Left renal pelvis (tissue), 4 donors: ENCODE measurements at places on chromosomes 5 and 9. TPM values are rescaled to one million over a fixed set of nuclear protein-coding genes. Genes with fewer than 3 reads are reported as not detected.

DNA sequence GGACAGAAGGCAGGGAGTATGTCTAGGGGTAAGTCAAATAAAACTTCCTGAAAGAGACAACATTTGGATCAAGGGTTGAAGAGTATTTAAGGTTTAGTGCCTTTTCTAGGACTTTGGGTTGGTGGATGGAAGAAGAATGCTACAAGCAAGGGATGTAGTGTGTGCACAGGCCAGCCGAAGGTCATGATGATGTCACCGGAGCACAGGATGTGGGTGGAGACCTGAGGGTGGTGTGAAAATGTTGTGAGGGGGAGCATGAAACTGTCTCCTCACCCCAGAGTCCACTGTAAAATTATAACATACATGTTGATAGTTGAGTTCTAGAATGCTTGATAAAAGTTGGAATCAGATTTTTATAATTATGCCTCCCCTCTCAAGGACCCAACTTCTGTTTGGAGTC, 553.3 kb upstream of the SGCD start:
- no peak for DNase-seq

DNA sequence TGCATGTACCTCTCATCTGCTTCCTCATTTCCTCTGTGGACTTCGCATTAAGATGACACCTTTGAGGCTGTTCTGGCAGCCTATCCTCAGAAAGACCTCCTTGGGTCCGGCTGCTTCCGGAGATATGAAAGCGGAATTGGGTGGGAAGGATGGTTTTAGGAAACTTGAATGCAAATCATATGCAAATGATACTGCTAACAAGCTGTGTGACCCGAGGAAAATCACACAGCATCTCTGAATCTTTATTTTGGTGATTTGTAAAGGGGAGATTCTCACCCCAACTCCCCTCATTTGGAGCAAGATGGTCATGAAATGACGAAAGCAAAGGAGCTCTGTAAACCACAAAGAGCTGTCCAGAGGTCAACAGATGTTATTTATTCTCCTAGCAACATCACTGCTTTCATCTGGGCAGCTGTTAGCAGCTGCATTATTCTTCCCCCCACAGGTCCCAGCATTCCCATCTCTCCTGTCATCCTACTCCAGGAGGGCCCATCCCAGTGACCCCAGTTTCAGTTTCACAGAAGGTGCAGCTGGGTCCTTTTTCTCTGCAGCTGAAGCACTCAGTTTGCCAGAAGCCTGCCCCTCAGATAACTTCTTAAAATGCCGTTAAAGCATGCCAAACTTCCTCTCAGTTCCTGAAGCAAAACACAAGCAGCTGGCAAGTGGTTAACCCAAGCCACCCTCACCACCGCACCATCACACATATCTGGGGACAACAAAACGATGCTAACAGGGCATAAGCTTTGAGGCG, 269.5 kb downstream of the SEC61B start:
- no peak for DNase-seq

- no peak for DNase-seq
Observed at GRCh38 chr5:158814521-158814920, 285.2 kb downstream of the EBF1 start.

GRCh38 chr5:66814146-66814991, 218.2 kb downstream of the MAST4 start:
- DNase-seq = no peak

GRCh38 chr9:78919701-78920100, 622.8 kb downstream of the PSAT1 start:
- DNase-seq = no peak

DNA sequence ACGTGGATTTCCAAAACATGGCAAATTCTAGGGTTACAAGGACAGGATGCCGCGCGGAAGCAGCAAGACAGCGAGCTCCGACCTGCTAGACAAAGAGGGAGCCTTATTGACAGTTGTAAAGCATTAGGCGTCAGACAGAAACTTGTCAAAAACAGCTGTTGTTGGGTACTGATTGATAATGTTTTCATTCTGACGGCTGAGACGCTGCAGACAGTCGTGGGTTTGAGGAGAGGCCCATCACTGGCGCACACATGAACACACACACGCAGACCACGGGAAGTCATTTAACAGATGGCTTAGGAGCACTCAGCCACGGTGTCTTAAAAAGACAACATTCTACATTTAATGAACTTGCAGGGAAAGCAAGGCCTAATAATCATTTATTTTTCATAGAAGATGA, 324.0 kb downstream of the NDUFS4 start:
- DNase-seq = no peak

GRCh38 chr9:96486386-96487028, 36.5 kb downstream of the HABP4 start:
- no peak for DNase-seq

DNA sequence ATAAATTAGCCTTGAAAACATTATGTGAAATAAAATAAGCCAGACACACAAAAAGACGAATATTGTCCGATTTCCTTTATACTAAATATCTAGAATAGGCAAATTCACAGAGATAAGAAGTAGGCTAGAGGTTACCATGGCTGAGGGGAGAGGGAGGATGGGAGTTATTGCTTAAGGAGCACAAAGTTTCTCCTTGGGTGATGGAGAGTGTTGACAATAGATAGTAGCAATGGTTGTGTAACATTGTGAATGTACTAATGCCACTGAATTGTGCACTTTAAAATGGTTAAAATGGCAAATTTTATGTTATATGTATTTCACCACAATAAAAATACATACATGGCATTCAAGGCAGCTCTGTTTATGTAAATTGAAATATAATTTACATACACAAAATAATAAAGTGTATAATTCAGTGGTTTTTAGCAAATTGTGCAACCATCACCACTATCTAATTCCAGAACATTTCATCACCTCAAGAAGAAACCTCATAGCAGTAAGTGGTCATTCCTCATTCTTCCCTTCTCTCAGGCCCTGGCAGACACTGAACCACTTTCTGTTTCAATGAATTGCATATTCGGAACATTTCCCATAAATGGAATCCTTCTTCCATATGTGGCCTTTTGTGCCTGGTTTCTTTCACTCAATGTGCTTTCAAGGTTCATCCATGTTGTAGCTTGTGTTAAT, 59.2 kb downstream of the NDST1 start:
- DNase-seq = no peak

- no peak for DNase-seq
Observed at GRCh38 chr9:38680837-38681445, 39.0 kb downstream of the FAM240B start.

DNA sequence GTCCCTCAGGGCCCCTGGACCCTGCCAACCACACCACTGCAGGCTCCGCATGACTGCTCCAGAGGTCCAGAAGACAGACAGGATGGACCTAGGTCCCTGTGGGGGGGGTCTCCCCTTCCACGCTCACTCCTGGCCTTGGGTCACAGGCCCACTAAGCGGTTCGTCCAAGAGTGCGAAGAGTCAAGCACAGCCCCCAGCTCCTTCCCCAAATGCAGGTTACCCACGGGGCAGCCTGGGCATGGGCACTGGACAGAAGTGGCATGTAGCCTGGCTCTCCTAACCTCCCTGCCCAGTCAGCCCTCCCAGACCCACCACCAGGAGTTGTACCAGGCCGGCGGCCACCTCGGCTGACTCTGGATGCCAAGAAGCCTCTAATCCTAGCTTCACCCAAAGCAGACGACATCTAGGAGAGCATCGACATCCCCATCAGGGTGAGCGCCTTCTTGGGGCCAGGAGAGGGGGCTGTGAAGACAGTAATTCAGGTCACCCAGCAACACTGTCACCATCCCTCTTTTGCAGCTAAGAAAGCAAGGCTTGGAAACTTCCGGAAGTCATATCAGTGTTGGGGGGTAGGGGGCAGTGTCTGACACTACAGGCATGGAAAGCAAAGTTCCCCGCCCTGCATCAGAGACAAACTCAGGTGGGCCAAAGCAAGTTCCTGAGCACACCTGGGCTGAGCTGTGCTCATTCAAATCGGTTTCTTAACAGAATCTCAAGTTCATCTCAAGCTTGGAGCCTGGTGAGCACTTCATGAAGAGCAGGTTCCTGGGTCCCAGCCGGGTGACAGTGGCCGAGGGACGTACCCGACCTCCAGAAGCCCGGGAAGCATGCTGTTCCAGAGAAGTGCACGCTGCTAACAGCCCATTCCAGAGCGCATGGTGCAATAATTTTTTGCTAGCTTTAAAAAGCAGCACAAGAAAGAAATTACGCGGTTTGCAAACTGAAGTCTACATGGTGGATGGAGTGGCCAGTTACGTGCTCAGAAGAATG, 68.7 kb downstream of the SEMA4D start:
- DNase-seq = no peak

DNA sequence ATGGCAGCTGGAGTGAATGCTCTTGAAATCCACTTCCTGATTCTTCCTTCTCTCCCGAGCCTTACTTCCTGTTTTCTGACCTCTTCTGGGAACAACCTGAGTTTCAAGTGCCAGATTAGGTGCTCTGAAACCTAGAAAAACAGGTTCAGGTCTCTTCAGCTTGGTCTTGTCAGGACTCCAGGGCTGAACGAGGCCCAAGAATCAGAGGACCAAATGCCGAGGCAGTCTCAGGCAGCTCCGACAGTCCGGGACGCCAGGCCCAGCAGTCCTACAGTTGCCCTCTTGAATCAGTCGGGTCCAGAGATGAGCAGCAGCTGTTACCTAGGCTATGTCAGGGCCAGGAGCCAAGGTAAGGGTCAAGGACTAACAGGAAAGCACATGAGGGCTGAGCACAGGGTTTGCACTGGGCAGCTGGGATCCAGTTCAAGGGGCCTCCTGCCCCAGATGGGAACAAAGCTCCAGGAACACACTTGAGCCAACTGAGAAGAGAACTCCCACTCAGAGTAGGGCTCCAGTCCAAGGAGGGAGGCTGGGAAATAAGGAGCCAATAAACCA, 38.3 kb upstream of the ADRA1B start:
- no peak for DNase-seq

DNA sequence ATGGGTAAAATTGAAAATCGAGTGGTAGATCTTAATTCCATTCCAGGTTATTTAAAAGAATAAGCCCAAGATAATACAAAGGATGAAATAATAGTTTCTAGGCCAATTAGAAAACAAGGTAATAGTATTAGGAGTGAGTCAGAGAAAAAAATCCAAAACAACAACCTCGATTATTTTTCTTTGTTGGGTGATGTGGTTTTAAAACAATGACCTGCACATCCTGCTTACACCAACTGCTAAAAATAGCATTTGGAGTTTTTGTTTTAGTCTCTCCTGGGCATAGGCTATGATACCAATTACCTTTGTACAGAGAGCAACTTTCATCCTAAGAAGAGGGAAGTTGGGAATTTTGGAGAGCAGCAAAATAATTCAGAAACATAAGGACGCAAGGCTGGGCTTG, 101.7 kb upstream of the MYO10 start:
- no peak for DNase-seq

DNA sequence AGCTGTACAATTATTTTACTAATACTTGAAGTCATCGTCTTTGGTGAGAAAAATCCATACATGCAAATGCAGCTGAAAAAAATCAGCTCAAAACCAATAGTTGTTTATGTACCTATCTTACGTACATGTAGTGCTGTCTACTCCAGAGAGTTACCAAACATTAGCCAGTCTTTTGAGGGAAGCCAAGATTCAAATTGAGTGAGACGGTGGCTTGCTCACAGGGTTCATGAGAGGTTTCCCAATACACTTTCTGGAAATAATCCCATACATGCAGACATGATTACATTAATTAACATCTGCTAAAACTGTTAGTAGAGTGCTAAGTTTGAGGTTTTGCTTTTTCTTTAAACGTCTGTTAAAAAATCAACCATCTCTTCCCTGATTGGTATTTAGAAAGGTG, 2.3 kb downstream of the C9orf72 start:
- no peak for DNase-seq

GRCh38 chr9:33297432-33297831, 7.1 kb downstream of the NFX1 start:
- DNase-seq = no peak

- no peak for DNase-seq
Observed at GRCh38 chr5:122909470-122910100, 64.2 kb downstream of the SNX24 start.

DNA sequence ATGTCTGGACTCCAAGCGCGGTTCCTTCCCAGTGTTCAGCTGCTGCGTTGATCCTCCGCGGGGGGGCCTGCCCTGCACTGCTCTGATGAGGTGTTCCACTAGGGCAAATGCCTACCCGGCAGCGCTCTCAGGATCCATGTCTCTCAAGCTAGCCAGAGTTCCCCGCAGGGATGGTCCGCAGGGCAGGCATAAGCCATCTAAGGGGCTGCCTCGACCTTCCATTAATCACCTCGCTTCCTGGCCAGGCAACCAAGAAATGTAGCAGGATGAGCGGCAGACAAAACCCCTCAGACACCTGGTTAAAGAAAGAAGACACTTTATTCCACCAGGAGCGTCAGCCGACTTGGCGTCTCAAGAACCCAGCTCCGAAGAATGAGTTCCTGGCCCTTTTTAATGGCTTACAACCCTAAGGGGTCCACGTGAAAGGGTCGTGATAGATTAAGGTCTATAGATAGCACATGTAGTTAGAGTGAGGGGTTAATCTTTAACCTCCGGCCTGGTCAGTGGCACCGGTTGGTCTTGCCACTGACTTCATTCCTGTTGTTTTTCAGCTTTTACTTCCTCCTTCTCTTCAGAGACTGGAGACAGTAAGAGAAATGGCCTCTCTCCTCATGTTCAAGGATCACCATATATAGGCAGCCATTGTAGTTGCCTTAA, 47.2 kb upstream of the COX7C start:
- no peak for DNase-seq

GRCh38 chr9:36974731-36975130, 59.3 kb downstream of the PAX5 start:
- no peak for DNase-seq

- no peak for DNase-seq
Observed at GRCh38 chr9:133122935-133123611, 2.0 kb upstream of the RALGDS start.

DNA sequence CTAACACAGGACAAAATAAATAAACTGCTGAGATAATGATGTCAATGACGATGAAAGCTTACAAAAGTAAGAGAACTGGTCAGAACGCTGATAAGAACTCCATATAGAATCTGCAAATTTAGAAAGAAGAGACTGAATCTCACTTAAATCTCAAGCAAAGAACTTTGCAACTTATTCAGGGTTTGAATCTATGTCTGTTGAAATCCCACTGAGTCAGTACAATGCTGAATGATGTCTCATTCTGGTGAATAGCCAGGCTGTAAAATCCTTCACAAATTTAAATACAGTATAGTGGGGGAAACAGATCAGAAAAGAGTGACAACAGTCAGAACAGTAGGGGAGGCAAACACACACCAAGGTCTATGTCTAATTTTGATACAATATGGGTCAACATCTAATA, 38.9 kb upstream of the NR3C1 start:
- DNase-seq = no peak

GRCh38 chr5:107470295-107470582, 200.5 kb downstream of the EFNA5 start:
- no peak for DNase-seq

The PCDHAC2 gene
- 0.62 TPM for polyA plus RNA-seq

The CSF1R gene
- polyA plus RNA-seq = 16.8 TPM

The TAF11L13 gene
- polyA plus RNA-seq = not detected

The MEF2C gene
- 29.4 TPM for polyA plus RNA-seq
